ENCODE measurements at places on chromosomes 3 and 15. TPM values are rescaled to one million over a fixed set of nuclear protein-coding genes. Genes with fewer than 3 reads are reported as not detected.

DNA sequence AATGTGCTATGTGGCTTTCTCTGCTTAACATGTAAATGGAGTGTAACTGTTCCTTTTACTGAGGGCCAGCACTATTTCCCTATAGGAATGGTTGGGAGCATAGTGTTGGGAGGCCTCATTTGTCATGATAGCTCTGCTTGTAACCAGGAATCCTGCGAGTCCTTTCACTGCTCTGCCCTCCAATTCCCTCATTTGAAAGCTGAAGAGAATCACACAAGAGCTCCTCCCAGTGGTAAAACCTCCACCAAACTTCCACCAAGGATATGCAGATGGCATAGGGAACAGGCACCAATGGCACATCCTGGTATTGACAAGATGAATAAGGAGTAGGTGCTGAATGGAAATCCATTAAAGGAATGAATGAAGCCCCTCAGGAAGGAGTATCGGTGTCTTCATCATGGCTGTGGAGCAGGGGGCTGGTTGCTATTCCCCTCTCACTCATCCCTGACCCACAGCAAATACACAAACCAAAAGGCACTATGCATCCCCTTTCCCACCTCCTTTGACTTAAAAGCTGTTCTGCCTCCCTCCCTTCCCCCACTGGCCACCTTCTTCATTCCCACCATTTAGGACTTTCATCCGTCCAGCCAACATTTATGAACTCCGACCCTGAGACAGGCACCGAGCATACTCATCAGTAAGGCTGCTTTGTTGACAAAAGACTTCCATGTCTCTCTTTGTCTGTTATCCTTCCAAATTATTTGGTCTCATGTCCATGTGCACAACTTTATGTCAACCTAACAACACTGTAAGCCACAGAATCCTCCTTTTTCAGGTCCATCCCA is 560.8 kb downstream of the FOXP1 start:
- no peak for DNase-seq

EOMES gene
- 0.49 TPM for total RNA-seq

RBP2 gene
- total RNA-seq, result not detected

DNA sequence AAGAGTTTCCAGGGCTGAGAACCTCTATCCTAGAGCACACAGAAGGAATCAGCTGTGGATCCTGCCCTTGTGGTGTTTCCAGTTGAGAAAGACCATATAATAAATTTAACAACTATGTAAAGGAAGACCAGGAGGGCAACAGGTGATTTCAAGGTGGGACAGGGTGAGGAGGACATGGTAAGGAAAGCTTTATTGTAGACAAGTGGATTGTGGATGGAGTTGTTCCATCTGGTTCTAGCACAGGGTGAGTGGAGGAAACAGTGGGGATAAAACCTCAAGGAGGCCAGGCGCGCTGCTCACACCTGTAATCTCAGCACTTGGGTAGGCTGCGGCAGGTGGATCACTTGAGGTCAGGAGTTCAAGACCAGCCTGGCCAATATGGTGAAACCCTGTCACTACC is 17.1 kb downstream of the SIAH2 start:
- no peak for DNase-seq

DNA sequence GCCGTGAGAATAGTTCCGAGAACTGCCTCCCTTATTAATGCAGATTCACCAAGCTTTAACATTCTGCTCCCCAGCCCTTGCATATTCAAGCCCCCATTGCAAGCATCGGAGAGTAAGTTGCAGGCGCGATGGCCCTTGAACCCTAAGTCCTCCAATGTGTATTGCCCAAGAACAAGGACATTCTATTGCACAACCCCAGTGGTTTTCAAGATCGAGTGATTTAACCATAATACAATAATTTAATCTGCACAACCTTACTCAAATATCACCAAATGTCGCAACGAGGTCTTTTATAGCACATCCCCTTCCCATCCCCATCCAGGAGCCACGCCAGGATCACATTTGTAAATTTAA is 21.7 kb upstream of the PLXND1 start:
- no peak for DNase-seq

GRCh38 chr15:101039461-101039860 is 120.3 kb downstream of the LRRK1 start:
- DNase-seq, result no peak
